T follicular helper cell (primary cell): ENCODE measurements at places on chromosomes 7 and 10.

DNA sequence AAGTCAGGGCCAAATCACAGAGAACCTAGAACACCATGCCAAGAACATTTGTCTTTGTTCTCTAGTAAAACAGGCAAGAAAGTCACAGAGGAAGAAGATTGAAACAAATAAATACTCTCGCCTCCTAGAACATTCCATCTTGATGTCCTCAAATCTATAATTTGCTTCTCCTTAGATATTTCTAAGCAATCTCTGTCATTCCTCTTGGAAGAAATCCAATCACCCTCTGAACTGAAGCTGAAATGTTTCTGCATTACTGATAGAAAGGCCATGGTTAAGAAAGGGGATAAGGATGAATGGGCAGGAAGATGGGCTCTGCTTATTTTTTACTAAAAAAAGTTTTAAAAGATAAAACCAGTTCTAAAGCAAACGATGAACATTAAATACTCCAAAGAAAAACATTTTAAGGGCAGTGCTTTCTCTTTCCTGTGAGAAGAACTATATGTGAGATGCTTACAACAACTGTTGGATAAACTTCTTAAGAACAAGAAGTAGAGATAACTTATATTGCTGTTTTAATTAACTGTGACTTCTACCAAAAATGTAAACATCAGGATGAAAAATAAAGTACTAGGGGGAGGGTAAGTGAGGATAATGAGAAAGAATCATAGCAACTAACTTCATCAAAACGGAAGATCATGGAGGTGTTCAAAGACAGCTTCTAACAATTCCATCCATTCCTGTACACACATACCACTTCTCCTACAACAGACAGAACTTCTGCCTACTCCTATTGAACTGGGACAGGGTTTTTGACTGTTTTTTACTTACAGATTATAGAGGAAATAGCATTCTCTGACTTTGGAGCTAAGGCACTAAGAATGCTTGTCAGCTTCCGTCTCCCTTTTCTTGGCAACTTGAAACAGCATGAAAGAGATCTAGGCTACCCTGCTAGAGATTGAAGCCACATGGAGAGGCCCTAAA is 153.0 kb upstream of the LRRTM3 start:
- no peak for DNase-seq

GRCh38 chr10:122514045-122514840 is 46.3 kb upstream of the DMBT1 start:
- DNase-seq: no peak

GRCh38 chr10:110853921-110854605 is 17.7 kb upstream of the PDCD4 start:
- no peak for DNase-seq

DNA sequence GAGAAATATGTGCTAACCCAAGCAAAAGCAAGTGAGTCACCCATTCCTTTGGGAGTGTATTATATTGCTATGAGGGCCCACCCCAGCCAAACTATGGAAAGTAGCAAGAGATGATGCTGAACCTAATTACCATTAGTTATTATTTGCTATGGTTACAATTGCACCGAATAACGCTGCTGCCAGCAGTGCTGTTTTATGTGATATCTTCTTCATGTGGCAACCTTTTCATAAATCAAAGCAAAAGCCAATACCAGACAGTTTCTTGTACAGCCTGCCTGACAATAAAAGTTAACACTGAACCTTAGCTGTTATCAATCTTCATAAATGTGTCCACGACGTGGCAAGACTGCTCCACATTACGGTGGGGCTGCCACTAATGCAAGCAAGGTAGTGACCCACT is 241.7 kb upstream of the PLXNA4 start:
- DNase-seq: no peak

GRCh38 chr10:74896788-74897527 is 70.6 kb downstream of the KAT6B start:
- no peak for DNase-seq

- no peak for DNase-seq
Observed at GRCh38 chr10:118986815-118987790, 42.4 kb upstream of the NANOS1 start.

DNA sequence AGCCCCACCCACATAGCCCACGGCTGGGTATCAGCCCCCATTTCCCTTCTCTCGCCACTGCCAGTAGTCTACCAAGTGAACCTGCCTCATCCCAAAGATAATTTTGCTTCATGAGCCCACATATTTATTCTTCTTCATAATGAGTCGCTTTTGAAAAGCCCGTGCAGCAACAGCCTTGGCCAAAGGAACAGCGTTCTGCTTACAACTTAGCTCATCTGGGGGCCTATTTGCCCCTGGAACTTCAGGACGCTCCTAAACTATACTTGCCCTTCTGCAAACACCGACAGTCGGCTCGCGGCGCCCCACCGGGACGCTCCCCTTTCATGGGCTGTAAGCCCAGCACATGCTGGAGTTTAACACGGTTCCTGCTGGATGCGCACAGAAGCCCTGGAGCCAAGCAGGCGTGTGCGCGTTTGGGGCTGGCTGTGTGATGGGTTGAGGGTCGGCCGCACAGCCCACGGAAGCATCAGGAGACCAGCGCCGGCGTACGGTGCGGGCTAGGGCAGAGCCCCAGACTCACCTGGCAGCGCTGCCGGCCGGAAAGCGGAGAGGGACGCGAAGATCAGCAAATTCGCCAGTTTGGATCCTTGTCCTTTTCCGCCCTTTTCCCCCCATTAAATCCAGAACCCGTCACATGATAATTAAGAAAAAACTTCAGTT is 370 bp downstream of the TMEM60 start:
- DNase-seq: no peak

- DNase-seq: no peak
Observed at GRCh38 chr7:15906436-15906835, 220.0 kb upstream of the MEOX2 start.

DNA sequence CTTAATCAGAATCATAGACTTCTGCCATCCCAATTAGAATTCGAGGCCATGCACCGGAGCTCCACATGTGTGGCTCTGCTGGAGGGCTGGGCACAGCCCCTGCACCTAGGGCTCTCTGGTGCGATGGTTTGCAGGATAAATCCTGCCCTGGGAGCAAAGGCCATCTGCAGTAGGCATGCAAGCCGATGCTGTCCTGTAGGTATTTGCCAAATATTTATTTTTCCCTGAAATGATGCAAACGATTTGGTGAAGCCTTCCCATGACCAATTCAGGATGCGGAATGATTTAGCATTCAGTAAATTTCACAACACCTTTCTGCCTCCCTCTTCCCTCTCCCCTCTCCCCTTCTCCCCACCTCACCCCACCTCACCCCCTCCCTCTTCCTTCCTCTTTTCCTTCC is 170.6 kb downstream of the EBF3 start:
- DNase-seq: no peak

GRCh38 chr10:97673736-97674525 is 13.1 kb downstream of the AVPI1 start:
- DNase-seq: no peak

DNA sequence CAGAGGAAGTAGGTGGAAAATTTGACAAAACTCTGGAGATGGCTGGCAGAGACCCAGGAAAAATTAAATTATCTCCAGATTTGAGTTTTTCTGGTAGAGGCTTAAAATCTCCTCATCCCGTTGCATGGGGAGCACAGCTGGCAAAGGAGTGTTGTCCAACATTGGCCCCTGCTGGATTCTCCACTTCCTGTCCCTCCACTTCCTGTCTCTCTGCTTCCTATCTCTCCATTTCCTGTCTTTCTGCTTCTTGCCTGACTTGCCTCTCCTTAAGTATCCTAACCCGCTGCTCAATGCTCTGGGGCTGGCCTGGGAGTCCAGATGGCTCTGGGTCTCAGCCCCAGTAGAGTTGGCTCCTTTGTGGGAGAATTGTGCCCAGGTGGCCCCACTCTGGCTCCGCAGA is 65.8 kb upstream of the EMX2 start:
- DNase-seq: no peak

DNA sequence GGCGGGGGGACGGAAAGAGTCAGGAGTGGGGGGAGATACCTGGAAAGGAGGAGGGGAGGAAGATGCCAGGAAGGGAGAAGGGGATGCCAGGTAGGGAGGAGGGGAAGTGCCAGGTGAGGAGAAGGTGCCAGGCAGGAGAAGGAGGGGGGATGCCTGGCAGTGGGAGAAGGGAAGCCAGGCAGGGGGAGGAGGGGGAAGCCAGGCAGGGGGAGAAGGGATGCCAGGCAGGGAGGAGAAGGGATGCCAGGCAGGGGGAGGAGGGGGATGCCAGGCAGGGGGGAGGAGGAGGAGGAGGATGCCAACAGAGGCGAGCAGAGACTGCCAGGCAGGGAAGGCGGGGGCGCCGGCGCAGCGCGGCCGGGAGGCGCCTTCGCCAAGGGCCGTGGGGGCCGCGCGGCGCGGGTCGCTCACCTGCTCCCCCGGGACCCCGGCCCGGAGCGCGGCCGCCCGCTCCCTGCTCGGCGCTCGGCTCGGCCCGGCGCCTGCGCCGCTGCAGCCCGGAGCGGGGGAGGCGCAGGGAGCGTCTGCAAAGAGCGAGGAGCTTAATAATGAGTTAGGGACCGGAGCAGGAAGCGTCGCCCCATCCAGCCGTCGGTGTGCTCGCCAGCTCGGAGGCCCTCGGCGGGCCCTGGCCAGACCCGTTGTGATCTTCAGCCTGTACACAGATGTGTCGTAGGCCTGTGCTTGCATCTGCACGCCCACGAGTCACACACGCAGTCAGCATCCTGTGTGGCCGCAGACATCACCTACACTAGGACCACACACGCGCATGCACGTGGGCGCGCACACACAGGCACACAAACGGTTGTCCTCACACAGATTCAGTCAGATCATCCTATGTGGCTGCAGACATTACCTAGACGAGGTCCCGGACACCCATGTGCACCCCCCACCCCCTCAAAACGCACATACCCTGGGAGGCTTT is 28.4 kb upstream of the SMARCD3 start:
- DNase-seq: peak; percentile 16

- no peak for DNase-seq
Observed at GRCh38 chr10:90888387-90888786, 16.6 kb downstream of the RPP30 start.

GRCh38 chr7:91843831-91844230 is 36.7 kb downstream of the MTERF1 start:
- no peak for DNase-seq

- DNase-seq: no peak
Observed at GRCh38 chr7:71140264-71140663, 8.3 kb downstream of the GALNT17 start.

DNA sequence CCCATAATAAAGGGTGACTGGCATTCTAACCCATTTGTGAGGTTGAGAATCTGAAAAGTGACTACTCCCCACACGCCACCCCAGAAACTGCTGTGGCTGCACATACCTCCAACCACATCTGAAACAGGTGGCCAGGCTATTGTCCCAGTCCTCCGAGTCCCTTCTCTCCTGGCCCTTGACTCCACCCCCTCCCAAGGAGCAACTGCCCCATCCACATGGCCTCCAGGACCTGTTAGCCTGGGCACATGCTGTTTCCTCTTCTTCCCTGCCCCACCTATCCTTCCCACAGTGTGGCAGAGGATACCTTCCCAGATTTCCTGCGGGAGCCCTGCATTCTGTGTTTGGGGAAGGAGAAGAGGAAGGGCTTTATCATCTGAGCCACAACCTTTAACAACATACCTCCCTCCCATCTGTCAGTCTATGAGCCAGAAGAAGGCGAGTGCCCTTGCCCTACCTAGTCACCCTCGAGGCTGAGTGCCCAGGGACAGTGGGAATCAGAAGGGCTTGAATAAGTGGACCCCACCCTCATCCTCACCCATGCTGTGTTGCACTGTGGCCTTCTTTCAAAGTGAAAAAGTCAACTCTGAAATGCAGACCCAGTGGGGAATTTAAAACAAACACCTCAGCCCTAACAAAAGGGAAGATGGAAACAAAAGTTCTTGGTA is 11.9 kb downstream of the STEAP1B start:
- no peak for DNase-seq

- no peak for DNase-seq
Observed at GRCh38 chr7:81886211-81886764, 116.4 kb upstream of the HGF start.

- DNase-seq: no peak
Observed at GRCh38 chr10:120286280-120286679, 170.7 kb upstream of the PLPP4 start.

DNA sequence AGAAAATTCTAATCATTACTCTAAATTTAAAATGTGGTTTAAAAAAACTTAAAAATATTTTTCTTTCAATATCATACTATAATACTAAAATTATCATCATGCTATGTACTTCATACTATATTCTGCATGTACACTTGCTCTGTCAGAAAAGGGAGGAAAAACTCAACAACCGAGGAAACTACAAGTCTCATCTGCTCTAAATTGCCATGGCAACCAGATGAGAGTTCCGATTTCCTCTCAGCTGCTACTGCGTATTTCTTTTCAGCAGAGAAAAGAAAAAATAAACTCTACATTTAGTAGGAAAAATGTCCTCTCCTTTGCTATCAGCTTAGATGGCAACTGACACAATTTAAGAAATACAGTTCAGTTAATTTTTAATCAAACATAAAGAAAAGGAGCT is 178.9 kb downstream of the SRPK2 start:
- DNase-seq: no peak

- DNase-seq: no peak
Observed at GRCh38 chr10:110007161-110007700, 553 bp upstream of the ADD3 start.

GRCh38 chr7:55561690-55562089 is 10.6 kb downstream of the VOPP1 start:
- no peak for DNase-seq

DNA sequence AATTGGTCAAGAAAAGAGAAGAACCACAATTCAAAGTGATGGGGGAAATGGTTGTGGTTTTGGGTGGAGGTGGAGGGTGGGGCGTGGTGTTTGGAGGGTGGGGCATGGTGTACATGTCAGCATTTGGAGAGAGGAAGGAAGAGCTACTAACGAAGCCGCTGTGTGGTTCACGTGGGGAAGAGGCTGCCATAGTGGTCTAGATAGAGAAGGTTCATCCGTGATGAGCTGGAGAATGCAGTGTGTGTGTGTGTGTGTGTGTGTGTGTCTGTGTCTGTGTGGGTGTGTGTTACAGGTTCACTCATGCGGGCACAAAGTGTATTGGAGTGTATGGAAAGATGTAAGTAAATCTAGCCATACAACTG is 6.1 kb upstream of the VCL start:
- DNase-seq: peak; percentile 59

DNA sequence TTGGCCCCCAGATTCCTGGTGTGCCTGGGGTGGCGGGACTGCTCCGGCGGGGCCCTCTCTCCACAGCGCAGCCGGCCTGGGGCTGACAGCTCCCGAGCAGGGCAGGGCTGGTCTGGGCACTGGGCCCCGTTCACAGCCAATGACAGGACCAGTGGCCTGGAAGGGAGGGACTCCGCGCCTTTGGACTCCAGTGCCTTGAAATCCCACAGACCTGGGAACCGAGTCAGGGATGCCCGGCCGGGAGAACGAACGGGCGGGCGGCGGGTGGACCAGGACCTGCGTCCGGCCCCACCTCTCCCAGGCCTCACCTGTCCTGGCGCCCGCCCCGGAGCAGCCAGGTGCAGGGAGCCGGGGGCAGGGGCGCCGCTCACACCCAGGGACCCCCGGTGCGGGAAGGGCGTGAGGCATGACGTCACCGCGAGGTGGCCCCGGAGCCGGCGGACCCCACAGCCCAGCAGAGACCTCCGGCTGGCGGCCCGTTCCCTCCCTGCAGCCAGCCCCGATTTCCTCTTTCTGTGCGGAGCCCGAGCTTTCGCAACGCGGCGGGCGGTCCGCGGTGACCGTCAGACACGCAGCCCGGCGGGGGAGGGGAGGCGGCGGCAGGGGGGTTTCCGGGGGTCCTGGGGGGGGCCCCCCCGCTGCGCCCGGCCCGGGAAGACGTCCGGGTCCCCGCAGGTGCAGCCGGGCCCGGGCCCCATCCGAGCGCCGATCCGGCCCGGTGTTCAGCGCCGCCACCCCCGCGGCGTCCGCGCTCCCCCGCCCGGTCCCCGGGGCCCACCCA is 743 bp downstream of the ADAP1 start:
- no peak for DNase-seq

- DNase-seq: no peak
Observed at GRCh38 chr7:21939858-21940372, 5.8 kb downstream of the CDCA7L start.
